Posterior cingulate gyrus (tissue), 11 donors: ENCODE measurements at places on chromosomes 5 and 9.

GRCh38 chr5:139675213-139675612, 27.1 kb downstream of the CXXC5 start:
- DNase-seq = no peak

DNA sequence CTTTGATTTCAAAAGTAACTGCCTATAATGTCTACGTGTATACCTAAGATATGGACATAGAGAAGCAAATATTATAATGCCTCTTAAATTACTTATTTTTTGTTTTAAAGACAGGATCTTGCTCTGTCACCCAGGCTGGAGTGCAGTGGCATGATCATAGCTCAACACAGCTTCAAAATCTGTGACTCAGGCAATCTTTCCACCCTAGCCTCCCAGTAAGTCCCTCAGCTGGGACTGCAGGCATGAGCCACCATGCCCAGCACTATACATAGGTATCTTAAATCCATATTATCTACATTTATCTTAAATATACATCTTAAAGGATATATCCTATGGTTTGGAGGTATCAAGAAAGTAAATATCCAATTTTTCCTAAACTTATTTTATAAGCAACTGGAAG, 261.2 kb downstream of the ARL15 start:
- no peak for DNase-seq

DNA sequence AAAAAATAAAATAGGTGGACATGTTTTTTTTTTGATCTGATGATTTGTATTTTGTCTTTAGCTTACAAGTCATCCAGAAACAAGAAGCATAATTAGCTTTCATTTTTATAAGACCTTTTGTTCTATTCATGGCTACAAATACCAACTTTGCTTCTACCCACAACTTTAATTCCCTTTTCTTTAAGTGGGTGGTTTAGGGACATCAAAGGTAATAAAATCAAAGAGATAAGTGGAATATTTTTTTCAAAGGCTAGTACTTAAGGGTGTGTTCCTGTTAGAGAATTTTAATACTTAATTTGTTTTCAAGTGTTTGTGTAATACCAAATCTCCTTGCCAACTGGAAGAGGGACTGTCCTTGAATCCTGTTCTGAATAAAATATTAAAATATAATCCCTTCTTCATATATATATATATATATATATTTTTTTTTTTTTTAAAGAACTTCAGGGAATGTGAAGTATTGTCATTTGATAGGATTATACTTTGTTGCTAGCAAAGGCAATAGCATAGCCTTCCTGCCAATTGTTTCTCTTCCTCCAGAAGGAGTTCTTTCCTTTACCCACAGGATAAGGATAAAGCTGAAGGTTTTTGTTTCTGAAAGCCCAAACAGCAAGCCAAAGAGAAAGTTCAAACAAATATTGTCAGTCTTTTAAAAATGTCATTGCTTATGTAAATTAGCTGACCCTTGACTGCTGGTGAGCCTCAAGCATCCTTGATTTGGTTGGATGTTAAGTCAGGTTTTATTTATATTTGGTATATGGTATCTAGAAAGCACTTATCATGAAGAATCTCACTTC, 108.9 kb downstream of the PAM start:
- DNase-seq = no peak

DNA sequence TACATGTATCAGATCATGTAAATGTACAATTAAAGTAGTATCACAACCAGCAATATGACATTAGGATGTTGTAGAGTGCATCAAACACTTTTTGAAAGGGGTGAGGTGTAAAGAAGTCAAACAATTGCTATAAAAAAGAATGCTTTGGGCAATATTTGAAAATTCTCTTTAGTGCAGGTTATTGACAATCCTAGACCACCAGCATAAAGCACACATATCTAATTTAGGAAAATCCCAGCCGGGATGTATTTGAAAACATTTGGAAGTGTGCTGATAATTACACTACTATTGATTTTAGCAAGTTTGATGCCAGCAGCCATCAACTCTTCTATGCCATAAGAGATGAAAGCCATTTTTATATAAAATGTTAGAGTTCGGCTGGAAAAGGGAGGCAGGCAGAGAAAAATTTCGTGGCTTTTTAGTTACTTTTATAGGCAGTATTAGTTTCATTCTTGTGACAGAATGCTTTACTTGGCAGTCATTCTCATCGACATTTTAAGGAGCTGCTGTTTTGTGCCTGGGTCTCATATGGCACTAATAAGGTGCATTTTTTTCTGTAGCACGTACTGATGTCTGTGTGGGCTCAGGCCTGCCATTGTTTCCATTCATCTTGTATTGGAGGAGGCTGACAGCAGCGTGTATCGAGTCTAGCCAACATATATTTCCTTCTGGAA, 285.7 kb downstream of the AOPEP start:
- no peak for DNase-seq

- no peak for DNase-seq
These were observed 408.9 kb upstream of the MPDZ start for GRCh38 chr9:13688223-13688989.

- DNase-seq = no peak
These were observed 128.0 kb upstream of the EPB41L4A start for GRCh38 chr5:112546946-112547592.

DNA sequence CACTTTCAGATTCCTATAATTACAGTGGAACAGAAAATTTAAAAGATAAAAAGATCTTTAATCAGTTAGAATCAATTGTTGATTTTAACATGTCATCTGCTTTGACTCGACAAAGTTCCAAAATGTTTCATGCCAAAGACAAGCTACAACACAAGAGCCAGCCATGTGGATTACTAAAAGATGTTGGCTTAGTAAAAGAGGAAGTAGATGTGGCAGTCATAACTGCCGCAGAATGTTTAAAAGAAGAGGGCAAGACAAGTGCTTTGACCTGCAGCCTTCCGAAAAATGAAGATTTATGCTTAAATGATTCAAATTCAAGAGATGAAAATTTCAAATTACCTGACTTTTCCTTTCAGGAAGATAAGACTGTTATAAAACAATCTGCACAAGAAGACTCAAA, 29.5 kb downstream of the ZFYVE16 start:
- no peak for DNase-seq

GRCh38 chr5:3605298-3606010, 9.8 kb downstream of the IRX1 start:
- no peak for DNase-seq

GRCh38 chr5:10521466-10522223, 42.2 kb upstream of the ANKRD33B start:
- DNase-seq = no peak

DNA sequence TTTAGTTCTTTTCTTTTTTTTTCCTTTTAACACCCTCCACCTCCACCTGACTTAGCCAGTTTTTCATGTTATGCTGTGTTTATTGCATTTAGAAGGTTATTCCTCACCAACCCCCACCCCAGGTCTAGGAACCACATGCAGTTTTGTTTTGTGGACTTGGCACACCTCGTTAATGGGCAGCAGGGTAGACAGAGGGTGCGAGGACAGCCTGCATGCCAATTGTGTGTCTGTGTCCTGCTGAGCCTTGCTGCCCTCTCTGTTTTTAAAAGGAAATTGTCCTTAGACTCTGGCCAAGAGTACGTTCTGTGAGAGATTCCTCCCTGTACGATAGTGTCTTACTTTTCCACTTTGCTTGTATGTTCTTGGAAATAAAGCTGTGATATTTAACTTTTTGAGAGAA, 13.9 kb downstream of the PIK3R1 start:
- no peak for DNase-seq

DNA sequence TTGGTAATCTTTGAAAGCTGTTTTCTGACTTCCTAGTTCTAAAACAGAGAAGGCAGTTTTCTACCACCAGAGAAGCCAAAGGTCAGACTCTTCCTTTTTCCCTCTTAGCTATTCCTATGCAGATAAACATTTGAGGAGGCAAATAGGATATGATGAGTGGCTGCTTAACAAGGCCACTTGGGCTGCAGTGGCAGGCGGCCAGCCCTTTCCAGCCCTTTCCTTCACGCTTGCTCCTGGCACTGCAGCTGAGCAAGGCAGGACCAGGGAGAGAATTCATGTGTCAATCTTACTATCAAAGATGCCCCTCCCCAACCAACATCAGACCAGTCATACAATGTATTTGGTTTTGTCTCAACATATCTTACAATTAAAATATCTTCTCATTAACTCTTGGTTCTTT, 36.8 kb upstream of the RNF38 start:
- peak; percentile 15 for DNase-seq

GRCh38 chr5:14775857-14776256, 95.7 kb downstream of the ANKH start:
- DNase-seq = peak; percentile 24

DNA sequence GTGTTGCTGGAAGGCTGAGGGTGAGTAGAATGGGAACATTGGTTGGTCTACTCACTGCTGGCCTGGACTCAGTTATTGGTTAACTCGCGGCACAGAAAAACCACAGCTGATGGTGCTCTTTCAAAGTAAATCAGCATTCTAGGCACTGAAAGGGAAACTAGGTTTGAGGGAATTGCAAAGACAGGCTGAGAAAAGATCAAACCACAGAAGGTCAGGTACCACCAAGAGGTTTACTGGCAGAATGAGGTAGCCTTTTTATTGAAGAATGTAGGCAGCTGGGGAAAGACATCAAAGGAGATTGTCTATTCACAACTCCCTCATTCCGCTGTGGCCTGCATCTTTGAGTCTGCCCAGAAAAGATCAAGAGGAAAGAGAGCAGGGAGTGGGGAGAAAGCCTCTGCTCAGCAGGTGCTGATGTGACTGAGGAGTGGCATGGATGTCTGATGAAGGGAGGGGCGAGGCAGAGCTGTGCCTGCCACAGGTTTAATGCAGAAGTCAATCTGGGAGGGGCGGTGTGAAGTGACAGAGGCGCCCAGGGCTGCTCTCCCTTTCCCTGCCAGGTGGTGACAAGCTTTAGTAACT, 255.5 kb downstream of the MAN2A1 start:
- no peak for DNase-seq

DNA sequence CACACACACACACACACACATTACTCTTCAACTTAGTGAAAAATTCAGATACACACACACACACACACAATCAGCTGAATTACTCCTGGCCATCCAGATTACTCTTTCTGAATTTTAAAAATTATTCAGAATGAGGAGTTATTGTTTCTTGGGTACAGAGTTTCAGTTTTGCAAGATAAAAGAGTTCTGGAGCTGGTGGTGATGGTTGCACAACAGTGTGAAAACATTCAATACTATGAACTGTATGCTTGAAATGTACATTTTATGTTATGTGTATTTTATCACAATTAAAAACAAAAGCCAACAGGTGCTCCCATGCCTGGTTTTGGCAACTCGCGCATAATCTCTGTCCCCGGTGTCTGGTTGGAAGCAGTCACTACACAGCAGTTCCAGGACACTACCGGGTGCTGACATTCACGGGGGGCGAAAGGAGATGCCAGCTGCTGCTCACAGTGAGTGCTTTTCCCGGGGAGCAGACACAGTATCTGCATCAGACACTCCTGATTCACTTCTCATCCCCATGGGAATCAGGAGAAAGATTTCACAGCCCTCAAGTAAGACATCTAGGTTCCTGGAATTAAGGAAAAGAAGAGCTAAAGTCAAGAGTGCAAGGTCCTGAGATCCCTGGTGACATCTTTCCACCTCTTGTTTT, 55.7 kb downstream of the LHFPL2 start:
- DNase-seq = no peak

- no peak for DNase-seq
These were observed 220.4 kb upstream of the SMARCA2 start for GRCh38 chr9:1794547-1795270.

GRCh38 chr5:88606173-88606572, 276.8 kb downstream of the MEF2C start:
- DNase-seq = no peak

DNA sequence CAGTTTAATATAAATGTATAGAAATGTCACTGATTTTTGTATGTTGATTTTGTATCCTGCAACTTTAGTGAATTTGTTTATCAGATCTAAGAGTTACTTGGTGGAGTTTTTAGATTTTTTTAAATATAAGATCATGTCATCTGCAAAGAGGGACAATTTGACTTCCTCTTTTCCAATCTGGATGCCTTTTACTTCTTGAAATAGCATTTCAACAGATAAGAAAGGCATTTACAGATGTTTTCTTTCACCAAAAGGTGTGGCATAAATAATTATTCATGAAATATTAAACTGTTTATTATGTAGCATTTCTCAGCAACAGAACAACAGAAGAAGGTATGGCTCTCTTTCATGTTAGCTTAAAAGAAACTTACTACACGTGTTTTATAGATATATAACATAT, 34.9 kb upstream of the NIPBL start:
- no peak for DNase-seq

DNA sequence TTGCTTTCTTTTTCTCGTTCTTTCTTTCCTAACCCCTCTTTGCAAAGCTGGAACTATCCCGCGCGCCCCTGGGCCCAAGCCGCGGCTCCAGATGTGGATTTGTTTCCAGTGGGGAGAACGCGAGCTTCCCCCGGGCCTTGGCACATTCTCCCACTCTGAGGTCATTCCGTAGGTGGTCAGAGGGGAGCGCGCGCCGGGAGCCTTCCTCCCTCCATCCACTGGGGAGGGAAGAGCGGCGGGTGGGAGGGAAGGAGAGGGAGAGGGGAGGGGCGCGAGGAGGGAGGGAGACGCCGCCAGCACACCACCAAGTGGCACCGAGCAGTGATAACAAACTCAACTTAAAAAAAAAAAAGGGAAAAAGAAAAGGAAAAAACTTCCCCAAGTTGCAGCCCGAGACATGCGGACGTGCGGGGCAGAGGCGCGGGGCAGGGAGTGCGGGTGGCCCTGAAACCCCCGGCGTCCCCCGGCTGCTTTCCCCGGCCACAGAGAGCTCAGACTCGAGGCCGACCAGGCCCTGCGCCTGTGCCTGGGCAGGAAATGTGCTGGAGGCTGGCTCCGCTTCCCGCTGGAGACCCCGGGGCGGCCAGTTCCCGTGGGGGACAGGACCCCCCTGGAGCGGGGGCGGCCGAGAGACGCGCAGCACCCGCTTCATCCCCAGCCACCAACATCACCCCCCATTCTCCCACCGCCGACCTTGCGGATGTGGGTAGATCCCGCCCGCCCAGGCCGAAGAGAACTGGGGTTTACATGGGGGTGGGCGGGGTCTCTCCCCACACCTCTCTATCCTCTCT, 3.1 kb downstream of the IER5L start:
- peak; percentile 49 for DNase-seq

GRCh38 chr9:16370647-16371046, 499.8 kb downstream of the BNC2 start:
- no peak for DNase-seq

GRCh38 chr5:135013947-135014570, 20.0 kb downstream of the PITX1 start:
- DNase-seq = peak; percentile 8

DNA sequence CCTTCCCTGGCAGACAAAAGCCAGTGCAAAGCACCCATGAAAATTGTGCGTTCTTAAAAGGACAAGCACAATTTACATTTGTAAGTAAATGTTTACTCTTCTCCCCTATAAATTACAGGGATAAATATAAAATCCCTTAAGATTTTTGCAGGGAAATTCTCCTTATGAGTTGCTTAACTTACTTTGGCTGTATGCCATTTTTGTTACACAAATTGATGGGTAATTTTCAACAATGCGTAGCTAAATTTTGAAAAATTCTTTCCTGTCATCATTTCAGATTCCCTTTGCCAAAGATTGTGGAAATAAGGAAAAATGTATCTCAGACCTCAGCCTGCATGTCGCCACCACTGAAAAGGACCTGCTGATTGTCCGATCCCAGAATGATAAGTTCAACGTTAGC, 64.2 kb upstream of the ITGA2 start:
- DNase-seq = no peak

- no peak for DNase-seq
These were observed 58.4 kb downstream of the ARL15 start for GRCh38 chr5:54251981-54252380.

- DNase-seq = no peak
These were observed 51.5 kb upstream of the IQGAP2 start for GRCh38 chr5:76351577-76351976.
